Stimulated activated CD4-positive, alpha-beta T cell treated with anti-CD3 and anti-CD28 coated beads, Interleukin-2, amount 100 ng/mL, for 24 hours (primary cell): ENCODE measurements at places on chromosomes 12 and 14.

DNA sequence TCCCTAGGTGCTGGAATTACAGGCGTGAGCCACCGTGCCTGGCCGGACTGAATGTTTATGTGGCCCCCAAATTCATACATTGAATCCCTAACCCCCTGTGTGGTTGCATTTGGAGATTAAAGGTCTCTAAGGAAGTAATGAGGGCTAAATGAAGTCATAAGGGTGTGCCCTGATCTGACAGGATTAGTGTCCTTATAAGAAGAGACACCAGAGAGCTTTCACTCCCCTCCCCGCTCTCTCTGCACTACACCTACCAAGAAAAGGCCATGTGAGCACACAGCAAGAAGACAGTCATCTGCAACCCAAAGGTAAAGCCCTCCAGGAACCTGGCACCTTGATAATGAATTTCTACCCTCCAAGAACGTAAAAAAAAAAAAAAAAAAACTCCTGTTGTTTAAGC, 212.1 kb upstream of the CAND1 start:
- DNase-seq = no peak

DNA sequence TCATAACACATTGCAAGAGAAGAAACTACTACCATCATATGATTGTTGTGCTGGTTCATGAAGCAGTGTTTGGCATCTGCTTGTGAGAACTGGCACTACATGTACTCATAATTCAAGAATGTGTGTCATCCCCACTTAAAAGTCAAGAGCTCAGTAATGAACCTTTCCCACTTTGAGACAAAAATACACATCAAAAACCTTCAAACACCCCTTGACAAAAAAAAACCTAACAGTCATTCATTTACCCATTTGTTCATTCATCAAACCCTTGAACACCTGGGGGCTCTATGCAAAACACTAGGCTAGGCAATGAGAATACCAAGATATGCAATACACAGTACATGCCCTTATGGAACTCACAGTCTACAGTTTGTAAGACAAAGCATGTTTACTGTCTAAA, 40.0 kb downstream of the KIF21A start:
- DNase-seq = no peak

DNA sequence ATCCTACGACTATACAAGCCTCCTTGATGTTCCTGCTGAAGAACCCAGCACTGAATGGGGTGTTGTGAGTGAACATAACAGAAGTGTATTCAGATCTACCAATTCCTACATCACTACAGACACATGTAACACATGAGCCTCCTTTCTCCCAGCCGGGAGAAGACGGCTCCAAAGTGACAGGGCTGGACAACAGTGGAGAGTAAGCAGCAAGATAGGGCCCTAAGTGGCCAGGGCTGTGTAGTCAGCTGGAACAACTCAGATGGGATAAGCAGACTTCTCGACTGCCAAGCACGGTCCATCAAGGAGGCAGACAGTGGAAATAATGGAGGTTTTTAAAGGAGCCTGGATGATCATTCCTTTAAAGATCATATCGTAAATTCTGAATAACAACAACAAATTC, 73.5 kb downstream of the TTC7B start:
- DNase-seq = no peak

GRCh38 chr12:65867394-65867793, 43.1 kb downstream of the HMGA2 start:
- DNase-seq = no peak

DNA sequence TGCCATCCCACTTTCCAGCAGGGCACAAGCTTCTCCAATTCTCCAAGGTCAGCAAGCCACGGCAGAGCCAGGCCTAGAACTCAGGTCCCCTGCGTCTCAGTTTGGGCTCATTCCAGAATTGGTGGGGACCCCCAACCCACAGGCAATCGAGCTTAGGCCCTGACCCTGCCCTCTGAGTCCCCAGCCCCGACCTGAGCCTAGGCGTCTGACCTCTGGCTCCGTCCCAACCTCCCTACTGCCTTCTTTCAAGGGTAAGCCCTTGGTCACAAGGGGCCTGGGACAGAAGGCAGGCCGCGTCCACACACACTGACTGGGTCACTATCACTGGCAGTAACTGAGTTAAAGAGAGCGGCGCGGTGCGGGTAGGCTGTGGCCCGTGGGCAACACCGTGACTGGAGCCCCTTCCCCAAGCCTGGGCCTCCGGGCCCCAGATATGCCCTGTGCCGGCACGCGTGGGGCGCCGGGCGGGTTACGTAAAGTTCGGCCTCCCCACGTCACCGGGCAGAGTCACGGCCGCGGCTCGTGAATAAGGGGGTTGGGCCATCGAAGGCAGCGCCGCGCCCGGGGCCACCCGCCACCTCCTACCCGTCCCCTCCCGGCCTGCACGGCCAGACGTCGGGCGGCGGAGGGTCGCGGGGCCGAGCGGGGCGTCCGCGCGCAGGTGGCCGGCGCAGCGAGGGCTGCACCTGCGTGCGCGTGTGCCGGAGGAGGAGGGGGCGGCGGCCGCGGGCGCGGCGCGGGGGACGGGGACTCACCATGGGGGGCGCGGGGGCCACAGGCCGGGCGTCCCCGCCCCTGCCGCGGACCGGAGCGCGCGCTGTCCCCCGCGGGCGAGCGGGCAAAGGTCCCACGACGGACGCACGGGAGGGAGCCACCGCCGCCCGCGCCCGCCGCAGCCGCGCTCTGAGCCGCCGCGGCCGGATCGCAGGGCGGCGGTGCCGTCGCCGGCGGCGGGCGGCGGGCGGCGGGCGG, 516 bp downstream of the ANKRD9 start:
- peak; percentile 45 for DNase-seq

DNA sequence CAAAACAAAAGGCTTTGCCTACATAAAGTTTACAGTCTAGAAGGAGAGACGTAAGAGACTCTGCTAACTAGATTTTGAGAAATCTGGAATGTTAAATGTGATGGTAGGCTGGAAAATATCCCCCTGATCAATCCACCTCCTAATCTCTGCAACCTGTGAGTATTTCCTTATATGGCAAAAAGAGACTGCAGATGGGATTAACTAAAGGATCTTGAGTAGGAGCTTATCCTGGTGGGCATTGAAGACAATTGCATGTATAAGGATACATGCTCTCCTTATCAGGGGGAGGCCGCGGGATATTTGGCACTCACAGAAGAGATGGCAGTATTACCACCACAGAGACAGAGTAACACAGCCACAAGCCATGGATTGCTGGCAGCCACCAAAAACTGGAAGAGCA, 95.2 kb downstream of the EGLN3 start:
- no peak for DNase-seq

- DNase-seq = peak; percentile 81
Observed at GRCh38 chr12:125065021-125065918, at the start of gene AACS. Gene AACS (plus strand): TSS chr12:125065435. CDS start chr12:125065585, 150 bp downstream.

DNA sequence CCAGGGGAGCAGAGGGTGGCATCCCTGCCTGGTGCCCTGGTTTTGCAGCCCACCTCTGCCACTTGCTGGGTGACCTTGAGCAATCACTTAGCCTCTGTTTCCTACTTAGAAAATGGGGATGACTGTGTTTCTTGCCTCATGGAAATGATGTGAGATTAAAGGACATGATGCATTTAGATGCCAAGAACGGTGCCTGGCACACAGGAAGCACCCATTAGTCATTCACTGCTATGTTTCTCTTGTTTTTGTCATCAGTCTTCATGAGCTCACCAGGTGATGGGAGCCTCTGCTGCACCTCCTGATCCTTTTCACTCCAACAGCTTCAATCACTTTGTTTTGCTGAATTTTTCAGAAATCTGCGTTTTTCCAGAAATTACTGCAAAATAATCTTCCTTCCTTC, 23.6 kb upstream of the ATF1 start:
- DNase-seq = no peak

- no peak for DNase-seq
Observed at GRCh38 chr14:85660243-85660922, 130.4 kb downstream of the FLRT2 start.

- DNase-seq = no peak
Observed at GRCh38 chr14:98444077-98444476, 827.9 kb downstream of the BCL11B start.

DNA sequence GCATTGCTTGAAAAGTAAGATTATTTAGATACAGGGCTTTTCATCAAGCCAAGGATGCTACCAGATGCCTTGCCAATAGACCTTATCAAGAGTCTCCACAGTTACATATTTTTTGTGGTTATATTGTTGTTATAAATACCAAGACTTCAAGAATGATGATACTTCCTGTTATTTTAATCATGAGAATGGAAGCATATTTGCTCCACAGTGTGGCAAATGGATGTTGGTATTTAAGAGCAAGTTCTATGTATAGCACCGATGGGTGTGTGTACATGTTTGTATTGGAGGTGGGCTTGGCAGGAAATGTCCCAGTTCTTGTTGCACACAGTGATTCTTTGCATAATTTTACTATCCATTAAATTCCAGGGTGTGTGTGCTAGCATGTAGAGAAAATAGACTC, 4.4 kb upstream of the NID2 start:
- no peak for DNase-seq

GRCh38 chr14:51251486-51251885, 11.4 kb downstream of the TMX1 start:
- DNase-seq = no peak

GRCh38 chr14:88492272-88493089, 62.3 kb downstream of the PTPN21 start:
- DNase-seq = peak; percentile 71

GRCh38 chr14:95253039-95253630, 66.6 kb downstream of the CLMN start:
- no peak for DNase-seq

DNA sequence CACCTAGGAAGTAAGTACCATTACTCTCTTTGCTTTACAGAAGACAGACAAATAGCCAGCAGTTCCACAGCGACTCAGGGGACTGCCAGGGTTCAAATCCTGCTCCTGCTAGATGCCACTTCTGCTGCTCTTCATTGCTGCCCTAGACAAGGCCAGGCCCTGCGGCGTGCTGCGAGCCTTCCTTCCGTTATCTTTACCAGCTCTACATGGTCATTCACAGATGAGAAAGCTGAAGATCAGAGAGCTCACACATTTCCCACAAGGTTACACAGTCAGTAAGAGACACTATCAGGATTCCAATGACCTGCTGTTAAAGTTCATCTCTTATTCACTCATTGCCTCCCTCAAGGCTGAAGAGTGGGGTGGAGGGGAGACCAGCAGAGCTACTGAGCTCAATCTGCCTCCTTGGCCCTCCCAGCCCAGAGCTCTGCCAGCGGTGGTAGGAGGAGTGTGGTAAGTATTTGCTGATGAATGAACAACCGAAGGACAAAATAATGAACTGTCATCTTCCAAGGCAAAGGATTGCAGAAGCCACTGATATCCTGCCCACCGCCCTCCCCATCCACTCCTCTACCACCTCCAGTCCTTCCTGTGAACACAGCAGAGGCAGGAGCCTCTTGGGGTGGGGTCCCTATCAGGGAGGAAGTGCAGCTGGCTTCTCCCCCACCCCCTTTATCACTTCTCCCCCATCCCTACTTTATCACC, 14.6 kb upstream of the HDAC7 start:
- no peak for DNase-seq

DNA sequence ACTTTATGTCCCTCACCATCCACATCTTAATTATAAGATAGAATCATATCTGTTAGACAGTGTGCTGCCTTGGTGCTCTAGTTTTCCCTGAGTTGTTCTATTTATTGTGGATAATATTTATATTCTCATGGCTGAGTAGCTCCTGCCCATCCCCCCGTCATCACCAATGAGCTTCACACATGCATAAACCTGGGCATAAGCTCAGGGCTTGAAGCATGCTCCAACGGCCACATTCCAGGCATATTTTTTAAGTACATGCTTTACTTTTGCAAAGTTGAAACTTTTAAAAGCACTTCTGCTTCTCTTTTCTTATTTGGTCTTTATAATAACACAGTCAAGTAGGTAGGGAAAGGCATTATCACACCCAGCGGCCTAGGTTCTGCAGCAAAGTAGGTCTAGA, 3.4 kb upstream of the FBXO34 start:
- no peak for DNase-seq

DNA sequence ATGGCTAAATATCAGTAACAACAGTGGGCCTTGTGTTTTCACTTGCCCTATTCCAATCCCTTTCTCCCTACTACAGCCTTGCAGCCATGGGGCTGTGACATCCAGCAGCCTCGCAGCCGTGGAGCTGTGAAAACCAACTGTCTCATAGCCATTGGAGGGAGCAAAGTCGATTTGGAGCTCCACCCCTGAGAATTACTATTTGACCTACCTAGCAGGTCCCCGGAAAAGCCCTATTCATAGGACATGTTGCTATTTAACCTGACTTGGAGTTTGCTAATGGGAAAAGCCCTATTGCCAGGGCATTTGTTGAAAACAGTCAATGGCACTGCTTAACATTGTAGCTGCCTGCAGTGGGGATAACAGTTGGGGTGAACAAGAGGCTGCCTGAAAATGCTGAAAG, 33.3 kb downstream of the ERG28 start:
- no peak for DNase-seq

DNA sequence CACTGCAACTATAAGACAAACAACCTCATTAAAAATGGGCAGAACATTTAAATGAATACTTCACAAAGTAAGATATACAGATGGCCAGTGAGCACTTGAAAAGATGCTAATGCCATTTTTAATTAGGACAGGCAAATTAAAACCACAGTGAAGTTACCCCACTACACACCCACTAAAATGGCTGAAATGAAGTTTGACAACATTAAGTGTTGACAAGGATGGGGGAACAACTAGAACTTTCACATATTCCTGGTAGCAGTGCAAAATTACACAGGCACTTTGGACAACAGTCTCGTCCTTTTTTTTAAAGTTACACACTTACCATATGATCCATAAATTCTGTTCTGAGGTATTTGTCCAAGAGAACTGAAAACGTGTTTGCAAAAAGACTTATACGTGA, 278.9 kb upstream of the DIO3 start:
- no peak for DNase-seq

DNA sequence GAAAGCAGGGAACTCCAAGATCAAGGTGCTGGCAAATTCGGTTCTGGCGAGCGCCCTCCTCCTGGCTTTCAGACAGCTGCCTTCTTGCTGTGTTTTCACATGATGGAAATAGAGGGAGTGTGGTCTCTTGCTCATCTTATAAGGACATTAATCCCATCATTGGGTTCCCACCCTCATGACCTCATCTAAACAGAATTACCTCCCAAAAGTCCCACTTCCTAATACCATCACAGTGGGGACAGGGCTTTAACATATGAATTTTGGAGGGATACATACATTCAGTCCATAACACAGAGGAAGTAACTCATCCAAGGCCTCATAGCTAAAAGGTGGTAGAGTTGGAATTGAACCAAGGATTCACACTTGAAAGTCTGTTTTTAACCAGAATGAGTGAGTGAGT, 28.6 kb downstream of the DYRK2 start:
- no peak for DNase-seq

- peak; percentile 47 for DNase-seq
Observed at GRCh38 chr12:124480469-124481256, 86.7 kb downstream of the NCOR2 start.

GRCh38 chr14:55710506-55711041, 130.6 kb downstream of the KTN1 start:
- no peak for DNase-seq

GRCh38 chr12:7857971-7858370, 14.7 kb downstream of the SLC2A14 start:
- no peak for DNase-seq

- no peak for DNase-seq
Observed at GRCh38 chr12:96313606-96314005, 86.6 kb downstream of the CDK17 start.

- DNase-seq = no peak
Observed at GRCh38 chr12:46260913-46261476, 7.8 kb downstream of the SLC38A1 start.
